Left cardiac atrium (tissue), 4 donors: ENCODE measurements at places on chromosomes 6 and 20. TPM values are rescaled to one million over a fixed set of nuclear protein-coding genes. Genes with fewer than 3 reads are reported as not detected.

Gene OOEP
- total RNA-seq, result 0.24 TPM

Gene CFAP206
- 0.18 TPM for total RNA-seq

Gene MYBL2
- 0.37 TPM for total RNA-seq

Gene TREML2
- 0.13 TPM for total RNA-seq

Gene IGF2R
- total RNA-seq, result 50.1 TPM

Gene SNX3
- 209 TPM for total RNA-seq

Gene PAX1
- total RNA-seq, result not detected

Gene FAM217A
- total RNA-seq, result not detected

Gene ARMH2
- total RNA-seq, result not detected

Gene CYP24A1
- not detected for total RNA-seq

Gene WDR46
- 19.0 TPM for total RNA-seq

Gene MRS2
- 43.4 TPM for total RNA-seq

Gene CCR6
- total RNA-seq, result not detected

Gene MTRF1L
- total RNA-seq, result 36.1 TPM

Gene ARMC2
- total RNA-seq, result 8.0 TPM

Gene FAM209B
- total RNA-seq, result not detected
